ENCODE measurements at places on chromosomes 4 and X.

DNA sequence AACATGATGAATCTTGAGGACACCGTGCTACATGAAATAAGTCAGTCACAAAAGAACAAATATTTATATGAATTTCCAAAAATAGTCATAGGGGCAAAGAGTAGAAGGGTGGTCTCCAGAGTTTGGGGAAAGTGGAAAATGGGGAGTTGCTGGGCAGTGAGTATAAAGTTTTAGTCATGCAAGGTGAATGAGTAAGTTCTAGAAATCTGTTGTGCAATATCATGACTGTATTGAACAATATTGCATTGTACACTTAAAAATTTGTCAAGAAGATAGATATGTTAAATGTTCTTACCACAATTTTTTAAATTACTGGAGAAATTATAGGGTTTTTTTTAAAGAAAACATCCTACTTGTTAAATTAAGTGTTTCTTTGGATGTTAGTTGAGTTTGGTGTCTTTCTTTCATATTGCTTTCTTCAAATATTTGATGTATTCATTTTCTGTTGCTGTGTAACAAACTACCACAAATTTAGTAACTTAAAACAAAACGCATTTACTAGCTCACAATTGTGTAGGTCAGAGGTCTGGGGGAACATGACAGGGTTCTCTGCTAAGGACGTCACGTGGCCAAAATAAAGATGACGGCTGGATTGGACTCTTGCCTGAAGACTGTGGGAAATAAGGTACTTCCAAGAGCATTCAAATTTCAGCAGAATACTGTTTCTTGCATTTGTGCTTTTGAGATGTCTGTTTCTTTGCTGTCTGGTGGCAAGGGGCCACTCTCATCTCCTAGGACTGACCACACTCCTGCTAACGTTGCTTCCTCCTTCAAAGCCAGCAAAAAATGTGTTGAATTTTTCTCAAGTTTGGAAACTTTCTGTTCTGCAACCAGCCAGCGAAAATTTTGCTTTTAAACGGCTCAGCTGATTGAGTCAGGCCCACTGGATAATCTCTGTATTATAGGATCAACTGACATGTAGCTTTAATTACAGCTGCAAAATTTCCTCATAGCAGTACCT lies 76.7 kb downstream of the CPEB2 start:
- DNase-seq, result no peak

DNA sequence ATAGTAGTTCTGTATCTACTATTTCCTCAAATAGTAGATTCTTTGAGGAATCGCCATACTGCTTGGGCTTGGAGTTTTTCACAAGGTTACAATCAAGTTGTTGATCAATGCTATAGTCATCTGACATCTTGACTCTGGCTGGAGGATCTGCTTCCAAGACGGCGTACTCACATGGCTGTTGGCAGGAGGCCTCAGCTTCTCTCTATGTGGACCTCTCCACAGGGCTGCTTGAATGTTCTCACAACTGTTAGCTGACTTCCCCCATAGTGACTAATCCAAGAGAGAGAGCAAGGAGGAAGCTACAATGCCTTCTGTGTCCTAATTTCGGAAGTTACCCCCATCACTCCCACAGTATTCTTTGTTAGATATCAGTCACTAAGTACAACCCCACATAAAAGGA lies 10.3 kb downstream of the EGFL6 start:
- no peak for DNase-seq

- DNase-seq, result no peak
These were observed 58.3 kb downstream of the RAI2 start for GRCh38 chrX:17802756-17803155.

- no peak for DNase-seq
These were observed 570.3 kb downstream of the RAPGEF2 start for GRCh38 chr4:159673221-159673620.

GRCh38 chr4:83335701-83336100 lies 1.1 kb upstream of the HPSE start:
- DNase-seq, result no peak

GRCh38 chrX:71846429-71846828 lies 64.2 kb upstream of the NHSL2 start:
- no peak for DNase-seq

- DNase-seq, result no peak
These were observed 19.0 kb downstream of the SMS start for GRCh38 chrX:21959362-21960051.

GRCh38 chr4:148514041-148514440 lies 71.8 kb upstream of the NR3C2 start:
- no peak for DNase-seq

- no peak for DNase-seq
These were observed 984.6 kb upstream of the TENM3 start for GRCh38 chr4:181258569-181258968.

- no peak for DNase-seq
These were observed 77.6 kb upstream of the ZNF518B start for GRCh38 chr4:10534820-10535219.

DNA sequence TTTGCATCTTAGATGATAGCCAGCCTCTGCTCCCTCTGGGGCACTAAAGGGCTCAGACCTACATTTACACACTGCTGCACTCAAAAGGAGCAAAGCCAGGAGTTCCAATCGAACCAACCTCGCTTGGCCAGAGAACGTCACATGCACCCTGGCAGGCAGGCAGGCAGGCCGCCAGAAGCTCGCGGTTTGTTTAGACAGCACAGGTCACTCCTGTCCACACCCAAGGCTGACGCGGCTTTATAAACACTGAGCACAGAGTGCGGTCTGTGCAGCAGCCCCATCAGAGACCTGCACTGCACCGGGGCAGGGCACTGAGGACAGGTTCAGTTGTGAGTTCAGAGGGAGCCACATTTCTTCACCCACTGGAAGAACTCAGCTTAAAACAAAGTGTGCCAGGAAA lies 143.9 kb downstream of the BCOR start:
- DNase-seq, result no peak

DNA sequence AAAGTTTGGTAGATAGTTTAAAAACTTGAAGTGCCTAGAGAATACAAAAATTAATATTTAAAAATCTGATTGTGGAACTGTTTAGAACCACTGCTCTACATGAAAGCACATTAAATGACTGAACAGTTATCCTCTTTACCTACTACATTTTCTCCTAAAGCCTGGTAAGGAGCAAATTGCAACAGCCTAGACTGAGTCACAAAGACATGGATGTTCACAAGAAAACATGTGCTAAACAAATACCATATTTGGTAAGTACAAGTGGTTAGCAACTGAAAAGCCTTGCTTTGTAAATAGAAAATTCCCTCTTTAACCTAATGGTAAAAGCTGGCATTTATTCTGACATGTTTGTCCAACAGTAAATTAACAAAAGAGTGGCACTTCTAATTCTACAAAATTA lies 203.1 kb downstream of the FBXO8 start:
- DNase-seq, result no peak

- no peak for DNase-seq
These were observed 4.7 kb upstream of the ZNF518B start for GRCh38 chr4:10461850-10462400.

DNA sequence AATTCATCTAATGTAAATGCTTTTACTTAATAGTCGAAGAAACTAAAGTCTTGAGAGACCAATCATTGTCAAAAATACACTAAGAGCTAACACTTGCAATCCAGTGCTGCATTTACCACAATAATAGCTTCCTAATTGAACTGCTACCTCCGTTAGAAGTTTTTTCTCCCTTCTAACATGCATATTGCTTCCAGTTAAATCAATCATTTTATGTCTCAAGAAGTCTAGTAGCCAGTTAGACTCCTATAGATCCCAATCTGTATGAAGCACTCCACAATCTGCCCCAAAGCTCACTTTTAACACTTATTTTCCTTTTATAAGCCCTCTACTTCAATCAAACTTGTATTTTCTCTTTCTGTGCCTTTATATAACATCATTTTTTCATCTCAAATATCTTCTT lies 41.4 kb upstream of the GRID2 start:
- no peak for DNase-seq

DNA sequence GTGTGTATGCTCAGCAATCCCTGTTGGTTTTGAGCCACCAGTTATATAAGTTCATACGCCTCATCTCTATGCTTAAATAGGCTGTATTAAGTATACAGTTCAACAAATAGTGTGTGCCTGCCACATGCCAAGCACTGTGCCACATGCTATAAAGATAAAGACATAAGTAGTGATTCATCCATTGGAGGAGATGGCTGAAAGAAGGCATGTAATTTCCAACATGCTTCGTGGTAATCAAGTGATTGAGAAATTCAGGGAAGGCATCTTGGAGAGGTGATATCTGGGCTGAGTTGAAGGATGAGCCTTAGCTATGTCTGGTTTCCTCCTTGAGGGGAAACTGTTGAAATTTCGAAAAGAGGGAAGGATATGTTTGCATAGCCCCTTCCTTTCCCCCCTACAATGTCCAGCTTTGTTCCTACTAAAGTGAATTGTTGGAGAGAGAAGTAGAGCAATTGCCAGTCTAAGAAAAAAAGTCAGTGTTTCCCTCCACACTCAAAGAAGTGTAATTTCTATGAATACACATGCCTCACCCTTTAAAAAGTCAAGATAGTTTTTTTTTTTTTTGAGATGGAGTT lies 96.5 kb downstream of the ARHGAP10 start:
- no peak for DNase-seq

GRCh38 chr4:68132342-68132741 lies 2.7 kb upstream of the TMPRSS11F start:
- no peak for DNase-seq

GRCh38 chrX:69031181-69031580 lies 134.1 kb downstream of the PJA1 start:
- no peak for DNase-seq

- no peak for DNase-seq
These were observed 32.2 kb upstream of the CCSER1 start for GRCh38 chr4:90095000-90095399.

DNA sequence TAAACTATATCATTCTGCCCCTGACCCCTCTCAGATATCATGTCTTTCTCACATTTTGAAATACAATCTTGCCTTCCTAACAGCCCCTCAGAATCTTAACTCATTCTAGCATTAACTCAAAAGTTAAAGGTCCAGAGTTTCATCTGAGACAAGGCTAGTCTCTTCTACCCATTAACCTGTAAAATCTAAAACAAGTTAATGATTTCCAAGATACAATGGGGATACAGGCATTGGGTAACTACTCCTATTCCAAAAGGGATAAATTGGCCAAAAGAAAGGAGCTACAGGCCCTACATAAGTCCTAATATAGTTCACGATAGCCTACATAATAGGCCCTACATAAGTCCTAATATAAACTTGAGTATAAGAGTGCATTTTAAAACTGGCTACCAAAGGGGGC lies 18.9 kb downstream of the ADH6 start:
- no peak for DNase-seq

DNA sequence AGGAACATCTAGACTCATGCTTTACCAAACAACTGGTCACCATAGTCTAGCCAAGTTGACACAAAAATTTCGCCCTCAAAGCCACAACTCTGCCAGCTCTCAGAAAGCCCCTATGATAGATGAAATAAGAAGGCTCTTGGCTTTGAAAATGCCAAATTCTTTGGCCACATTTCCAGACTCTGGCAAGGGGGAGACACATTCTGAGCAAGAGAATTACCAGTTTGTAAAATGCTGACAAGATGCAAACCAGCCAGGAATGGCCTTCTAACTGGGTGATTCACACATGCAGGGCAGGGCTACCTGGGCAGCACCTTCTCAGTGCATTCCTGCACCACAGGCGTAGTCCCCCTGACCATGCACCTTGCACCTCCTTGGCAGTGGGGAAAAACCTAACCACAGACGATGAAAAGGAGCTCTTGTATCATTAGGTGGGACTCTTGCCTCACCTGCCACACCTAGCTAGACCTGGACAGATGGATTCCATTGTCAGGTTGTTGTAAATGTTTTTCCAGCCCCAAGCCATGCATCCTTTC lies 77.4 kb upstream of the CPEB2 start:
- DNase-seq, result no peak

GRCh38 chr4:5374592-5374991 lies 323.3 kb downstream of the STK32B start:
- no peak for DNase-seq

DNA sequence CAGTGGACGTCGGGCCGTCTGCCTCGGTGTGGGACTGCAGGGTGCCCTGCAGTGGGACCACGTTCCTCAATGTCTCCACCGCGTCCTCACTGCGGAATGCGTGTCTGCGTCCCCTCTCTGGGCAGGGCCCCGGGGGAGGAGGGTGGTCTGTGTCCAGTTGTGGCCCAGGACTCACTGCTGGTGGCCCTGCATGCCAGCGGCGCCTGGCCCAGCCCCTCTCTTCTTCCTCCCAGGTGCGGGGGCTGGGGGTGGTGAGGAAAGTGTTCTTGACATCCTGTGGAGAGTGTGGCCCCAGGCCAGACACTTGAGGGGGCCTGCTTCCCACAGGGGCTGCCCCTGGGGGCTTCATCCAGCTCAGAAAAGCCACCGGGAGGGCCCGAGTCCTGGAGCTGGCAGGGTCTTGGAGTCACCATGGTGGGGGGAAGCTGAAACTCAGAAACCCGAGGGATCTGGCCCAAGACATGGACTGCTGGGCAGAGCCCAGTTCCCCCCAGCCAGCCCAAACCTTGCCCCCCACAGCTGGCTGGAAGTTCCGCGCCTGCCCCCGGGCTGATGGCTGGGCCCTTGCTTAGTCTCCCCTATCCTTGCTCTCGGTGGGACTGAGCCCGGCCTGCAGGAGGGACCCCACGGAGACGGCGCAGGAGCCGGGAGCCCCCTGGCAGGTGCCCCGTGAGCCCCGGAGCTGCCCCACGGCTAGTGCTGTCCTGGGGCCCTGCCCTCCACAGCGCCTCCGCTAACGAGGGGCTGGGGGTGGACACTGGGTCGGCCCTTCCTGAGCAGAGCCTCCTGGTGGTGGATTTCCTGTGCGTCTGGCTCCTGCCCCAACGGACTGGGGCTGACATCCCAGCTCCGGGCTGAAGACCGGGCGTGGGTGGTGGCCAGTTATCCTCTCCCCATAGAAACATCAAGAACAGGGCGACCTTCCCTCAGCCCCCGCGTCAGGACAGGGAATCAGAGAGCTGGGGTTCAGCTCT lies 2.9 kb downstream of the DOK7 start:
- DNase-seq, result no peak

DNA sequence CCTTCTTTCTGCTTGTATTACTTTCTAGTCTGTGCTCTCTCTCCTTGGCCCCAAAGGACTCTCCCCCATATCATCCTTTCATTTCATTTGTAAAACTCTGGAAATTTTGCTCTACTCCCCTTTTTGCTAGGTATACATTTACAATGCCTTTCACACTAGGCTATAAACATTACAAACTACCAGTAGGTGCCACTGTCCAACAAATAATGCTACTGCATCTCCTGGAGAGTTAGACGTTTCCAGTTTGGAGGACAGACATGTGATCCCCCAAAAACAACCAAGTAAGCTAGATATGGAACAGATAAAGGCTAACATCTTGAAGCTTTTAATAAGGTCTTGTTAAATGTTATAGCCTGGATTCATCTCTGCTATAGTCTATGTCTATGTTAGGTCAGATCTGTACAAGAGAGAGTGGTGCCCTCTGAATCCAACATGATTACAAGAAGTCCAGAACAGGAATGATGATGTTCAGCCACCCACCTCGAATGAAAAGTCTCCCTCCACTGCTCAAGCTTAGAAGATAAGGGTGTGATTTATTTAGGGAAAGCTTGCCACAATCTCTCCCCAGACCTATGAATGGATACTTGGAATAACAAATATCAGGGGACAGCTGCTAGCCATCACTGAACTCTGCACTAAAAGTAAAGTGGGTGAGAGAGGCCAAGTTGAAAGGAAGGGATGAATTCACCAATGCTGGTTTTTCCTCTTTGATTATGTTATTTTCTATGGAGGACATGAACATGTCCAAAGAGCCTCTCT lies 14.3 kb downstream of the CBR4 start:
- DNase-seq, result no peak

- no peak for DNase-seq
These were observed 1048.7 kb upstream of the PRKX start for GRCh38 chrX:4762196-4762595.
